ENCODE measurements at places on chromosomes 4 and X. TPM values are rescaled to one million over a fixed set of nuclear protein-coding genes. Genes with fewer than 3 reads are reported as not detected.

DNA sequence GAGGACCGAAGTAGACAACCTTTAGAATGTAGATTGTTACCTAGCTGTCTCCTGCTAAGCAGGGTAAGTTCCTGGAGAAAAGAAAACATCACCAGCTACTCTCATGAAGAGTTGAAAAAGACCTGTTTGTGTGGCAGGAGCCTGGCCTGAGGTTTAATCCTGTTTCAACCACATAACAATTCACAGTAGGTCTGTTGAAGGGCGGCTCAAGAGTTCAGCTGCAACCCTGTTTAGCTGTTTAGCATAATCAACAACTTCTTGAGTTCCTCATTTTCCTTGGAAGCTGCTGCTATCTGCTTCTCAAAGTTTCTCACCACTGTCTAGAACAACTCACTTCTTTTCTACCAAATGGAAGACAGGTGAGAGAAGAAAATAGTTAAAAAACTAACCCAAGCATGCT is 170.4 kb upstream of the TET2 start:
- DNase-seq = no peak

Gene CHM
- polyA plus RNA-seq = 13.7 TPM

GRCh38 chr4:141193516-141194034 is 27.1 kb upstream of the ZNF330 start:
- no peak for DNase-seq

- DNase-seq = no peak
Measured at GRCh38 chr4:66300336-66300934, 630.1 kb upstream of the EPHA5 start.

DNA sequence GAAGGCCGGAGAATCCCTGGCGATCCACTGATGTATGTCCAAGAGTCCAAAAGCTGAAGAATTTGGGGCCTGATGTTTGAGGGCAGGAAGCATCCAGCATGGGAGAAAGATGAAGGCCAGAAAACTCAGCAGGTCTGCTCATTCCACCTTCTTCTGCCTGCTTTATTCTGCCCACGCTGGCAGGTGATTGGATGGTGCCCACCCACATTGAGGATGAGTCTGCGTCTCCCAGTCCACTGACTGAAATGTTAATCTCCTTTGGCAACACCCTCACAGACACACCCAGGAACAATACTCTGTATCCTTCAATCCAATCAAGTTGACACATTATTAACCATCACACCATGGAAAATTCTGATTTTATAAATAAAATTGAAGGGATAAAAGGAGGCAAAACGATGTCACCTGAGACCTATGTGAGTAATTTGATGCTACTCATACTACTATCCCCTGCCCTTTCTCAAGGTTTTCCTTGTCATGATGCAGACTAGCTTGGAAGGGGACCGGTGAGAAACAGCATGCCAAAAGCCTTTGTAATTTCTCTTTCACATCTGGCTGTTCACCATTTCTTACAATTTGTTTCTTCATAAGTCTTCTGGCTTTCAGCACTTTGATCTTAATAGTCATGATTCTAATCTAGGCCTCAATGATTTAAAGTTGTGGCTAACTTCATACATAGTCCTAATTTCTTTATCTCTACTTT is 9.7 kb upstream of the PYURF start:
- no peak for DNase-seq

GRCh38 chr4:36027203-36027602 is 217.1 kb downstream of the ARAP2 start:
- no peak for DNase-seq

Gene DCHS2
- polyA plus RNA-seq = 7.4 TPM

DNA sequence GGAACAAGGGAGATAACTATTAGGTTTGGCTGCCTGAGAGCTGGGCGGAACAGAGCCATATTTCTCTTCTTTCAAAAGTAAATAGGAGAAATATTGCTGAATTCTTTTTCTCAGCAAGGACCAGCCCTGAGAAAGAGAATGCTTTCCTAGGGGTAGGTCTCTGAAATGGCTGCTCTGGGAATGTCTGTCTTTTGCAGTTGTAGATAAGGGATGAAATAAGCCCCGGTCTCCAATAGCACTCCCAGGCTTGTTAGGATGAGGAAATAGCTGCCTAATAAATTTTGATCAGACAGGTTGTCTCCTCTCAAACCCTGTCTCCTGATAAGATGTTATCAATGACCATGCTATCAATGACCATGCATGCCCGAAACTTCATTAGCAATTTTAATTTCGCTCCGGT is 207.8 kb upstream of the KIT start:
- DNase-seq = no peak
